ENCODE measurements at places on chromosomes 11 and 22. TPM values are rescaled to one million over a fixed set of nuclear protein-coding genes. Genes with fewer than 3 reads are reported as not detected.
A peak's percentile ranks its signal among the peaks of the same experiment; 100 is the strongest.

DNA sequence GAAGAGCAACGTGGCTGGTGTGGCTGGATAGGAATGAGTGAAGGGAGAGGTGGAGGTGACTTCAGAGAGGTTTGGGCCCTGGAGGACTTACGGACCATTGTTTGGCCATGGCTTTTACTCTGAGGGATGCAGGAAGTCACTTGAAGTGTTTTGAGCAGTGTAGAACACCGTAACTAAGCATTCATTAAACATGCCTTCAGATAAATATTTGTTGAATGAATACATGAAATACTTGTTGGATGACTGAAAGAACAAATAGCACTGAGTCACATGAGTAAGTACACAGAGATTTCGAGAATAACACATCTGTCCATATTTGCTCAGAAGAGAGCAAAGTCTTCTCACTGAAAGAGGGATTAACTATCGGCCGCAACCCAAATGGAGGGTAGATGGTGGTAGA, 182.7 kb upstream of the SNX19 start:
- H3K27me3 ChIP-seq = no peaks in the 10 kb centered on the region
- H3K27ac ChIP-seq = peak overlapping the region; percentile 62
- peaks cover 16% of the 10 kb centered on the region for H3K4me1 ChIP-seq
- no peak overlapping the region for H3K4me3 ChIP-seq
- H3K36me3 ChIP-seq = no peaks in the 10 kb centered on the region
- DNase-seq = peak; percentile 80

GRCh38 chr11:73314117-73314961, 6.3 kb downstream of the ARHGEF17 start:
- DNase-seq = peak; percentile 63
- peaks cover 60% of the 10 kb centered on the region for H3K4me1 ChIP-seq
- peak overlapping the region; percentile 78 for H3K27ac ChIP-seq
- no peaks in the 10 kb centered on the region for H3K27me3 ChIP-seq
- peak overlapping the region; percentile 76 for H3K4me3 ChIP-seq

DNA sequence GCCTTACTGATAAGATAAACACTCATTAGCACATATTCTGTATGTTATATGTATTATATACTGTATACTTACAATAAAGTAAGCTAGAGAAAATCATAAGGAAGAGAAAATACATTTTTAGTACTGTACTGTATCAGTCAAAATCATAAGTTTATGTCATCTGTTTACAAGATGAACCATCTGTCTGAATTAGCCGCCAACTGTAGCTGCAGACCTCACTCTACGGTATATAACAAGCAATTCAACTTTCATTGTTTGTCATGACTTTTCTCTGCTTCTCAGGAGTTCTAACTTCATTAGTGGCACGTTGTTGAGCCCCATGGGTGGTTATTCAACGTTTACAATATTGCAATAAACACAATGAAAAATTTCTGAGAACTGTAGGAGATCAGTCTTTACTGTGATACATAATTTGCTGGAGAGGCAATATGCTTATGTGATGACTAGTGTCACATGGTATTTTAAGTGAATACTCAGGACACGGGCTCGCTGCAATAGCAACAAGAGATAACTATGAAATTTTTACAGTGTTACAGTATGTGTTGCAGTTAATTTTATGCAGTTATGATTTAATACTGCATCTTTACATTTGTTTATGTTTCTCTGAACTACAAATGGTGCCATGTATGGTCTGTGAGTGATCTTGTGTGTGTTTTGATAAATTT, 132.2 kb upstream of the CTSC start:
- H3K27me3 ChIP-seq = no peaks in the 10 kb centered on the region
- no peaks in the 10 kb centered on the region for H3K36me3 ChIP-seq
- H3K4me3 ChIP-seq = no peak overlapping the region
- no peak for DNase-seq

DNA sequence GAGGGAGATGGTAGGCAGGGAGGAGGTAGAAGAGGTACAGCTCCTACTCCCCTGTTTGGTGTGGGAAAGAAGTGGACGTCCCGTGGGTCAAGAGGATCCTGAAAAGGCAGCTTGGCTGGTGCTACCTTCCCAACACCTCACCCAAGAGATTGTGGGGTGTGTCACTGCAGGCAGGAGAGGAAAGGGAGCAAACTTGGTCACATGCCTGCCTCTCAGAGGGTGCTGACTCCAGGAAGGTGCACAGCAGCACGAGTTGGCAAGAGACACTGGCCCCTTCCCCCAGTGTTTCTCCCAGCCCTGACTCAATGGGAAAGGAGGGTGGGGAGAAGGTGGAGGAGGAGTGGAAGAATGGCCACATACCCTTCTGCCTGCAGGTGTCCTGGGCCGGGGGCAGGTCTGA, 99.6 kb downstream of the CSNK2A3 start:
- no peak overlapping the region for H3K27ac ChIP-seq
- H3K27me3 ChIP-seq = peaks cover 37% of the 10 kb centered on the region
- no peak for DNase-seq
- no peaks in the 10 kb centered on the region for H3K36me3 ChIP-seq

The OR8G5 gene
- not detected for total RNA-seq
